ENCODE measurements at places on chromosomes 6 and 20. TPM values are rescaled to one million over a fixed set of nuclear protein-coding genes. Genes with fewer than 3 reads are reported as not detected.

DNA sequence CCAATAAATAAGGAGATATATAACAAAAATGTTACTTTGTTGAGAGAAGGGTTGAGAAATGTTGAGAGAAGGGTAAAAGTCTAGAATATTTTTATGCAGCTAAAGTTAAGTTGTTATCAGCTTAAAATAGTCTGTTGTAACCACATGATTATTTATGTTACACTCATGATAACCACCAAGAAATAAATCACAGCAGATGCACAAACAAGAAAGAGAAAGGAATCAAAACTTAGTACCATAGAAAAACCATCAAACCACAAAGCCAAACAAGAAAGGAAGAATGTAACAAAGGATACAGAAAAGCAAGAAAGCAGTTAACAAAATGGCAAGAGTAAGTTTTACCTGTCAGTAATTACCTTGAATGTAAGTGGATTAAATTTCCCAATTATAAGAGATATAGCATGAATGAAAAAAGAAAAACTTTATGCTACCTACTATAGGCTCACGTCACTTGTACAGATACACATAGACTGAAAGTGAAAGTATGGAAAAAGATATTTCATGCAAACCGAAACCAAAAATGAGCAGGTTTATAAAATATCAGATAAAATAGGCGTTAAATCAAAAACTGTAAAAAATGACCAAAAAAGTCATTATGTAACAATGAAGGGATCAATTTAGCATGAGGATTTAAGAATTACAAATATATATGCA is 93.6 kb downstream of the STXBP5 start:
- peak; percentile 63 for DNase-seq

DNA sequence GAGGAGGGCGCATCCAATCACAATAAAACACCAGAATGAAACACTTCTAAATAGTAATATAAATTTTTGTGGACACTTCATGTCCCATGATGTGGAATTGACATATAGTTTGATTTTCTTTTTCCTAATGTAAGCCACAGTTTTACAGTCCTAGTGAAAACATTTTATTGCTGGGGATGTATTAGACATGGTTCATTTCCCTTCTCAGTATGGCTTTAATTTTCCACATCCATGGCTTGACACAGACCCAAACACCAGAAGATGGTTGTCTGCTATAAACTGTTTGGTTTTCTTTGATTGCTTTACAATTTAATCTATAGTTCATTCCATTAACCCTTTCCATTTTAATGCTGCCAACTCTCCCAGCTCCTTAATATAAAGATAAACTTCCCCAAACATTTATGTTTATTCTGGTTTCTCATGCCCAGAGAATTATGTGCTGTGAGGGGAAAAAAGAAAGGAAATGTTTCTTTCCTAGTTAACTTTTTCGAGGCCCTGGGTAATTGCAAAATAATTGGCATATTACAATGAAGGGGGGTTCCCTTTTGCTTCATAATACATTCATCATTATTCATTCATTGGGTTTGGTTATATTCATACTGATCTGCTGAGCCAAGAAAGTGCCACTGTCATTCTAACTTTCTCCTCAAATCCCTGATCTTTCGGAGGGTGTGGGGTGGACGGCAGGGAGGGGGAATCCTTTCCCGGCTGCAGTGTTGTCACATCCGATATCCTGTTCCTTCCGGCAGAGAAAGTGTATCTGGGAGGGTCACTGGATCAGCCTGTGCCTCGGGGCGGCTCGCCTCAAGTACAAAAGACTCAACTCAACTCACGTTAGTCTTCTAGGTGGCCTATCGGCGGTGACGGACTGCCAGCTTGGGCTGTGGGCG is 127.6 kb upstream of the TFAP2D start:
- no peak for DNase-seq

DNA sequence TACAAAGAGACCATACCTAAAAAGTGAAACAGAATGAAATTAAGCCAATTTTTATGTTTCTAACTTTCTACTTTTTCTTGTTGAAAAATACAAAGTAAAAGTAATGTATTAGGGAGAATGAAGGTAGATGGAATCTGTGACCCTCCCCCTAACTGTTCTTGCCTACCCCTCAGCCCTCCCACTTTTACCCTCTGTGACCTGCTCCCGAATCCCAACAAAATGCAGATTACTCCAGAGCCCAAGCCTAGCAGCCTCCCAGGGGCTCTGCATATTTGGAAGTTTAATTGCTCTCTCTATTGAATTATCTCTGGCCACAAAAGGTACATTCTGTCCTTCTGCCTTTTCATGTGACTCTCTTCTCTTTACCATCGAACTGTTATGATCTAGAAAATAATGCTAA is 201.5 kb downstream of the PKHD1 start:
- DNase-seq: no peak

DNA sequence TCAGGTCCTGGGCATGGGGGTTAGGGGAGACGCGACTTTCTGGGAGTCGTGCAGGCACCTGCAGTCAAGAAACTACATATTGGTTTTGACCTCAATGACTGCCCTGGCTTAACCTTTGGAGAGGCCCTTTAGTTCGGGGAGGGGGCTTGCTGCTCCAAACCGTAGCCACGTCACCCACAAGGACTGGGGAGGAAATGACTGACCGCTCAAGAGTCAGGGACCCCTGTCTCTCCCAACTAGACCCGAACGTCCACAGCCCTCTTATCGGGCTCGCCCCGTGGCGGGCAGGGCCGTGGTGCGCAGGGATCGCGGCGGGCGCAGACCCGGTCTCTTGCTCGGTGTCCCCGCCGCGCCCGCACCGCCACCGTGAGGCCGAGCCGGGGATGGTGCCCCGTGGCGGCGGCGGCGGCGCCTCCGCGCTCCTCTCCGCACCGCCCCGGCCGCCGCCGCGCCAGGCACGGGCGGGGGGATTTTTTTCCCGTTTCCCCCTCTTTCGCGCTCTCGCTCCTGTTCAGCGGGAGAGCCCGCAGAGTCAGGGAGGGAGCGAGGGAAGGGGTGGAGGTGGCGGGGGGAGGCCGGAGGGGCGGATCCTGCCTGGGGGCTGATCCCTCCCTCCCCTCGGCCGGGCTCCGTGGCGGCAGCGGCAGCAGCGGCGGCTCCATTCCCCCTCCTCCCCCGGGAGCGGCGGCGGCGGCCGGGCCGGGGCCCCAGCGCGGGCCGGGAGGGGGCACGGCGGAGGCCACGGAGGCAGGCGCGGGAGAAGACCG is at the start of gene BRPF3:
Gene BRPF3 (plus strand): TSS at position 632 of the 767 bp plus-strand sequence. CDS start 3,579 bp downstream, outside the sequence.
- DNase-seq: peak; percentile 55

GRCh38 chr20:22944062-22944461 is 91.0 kb upstream of the SSTR4 start:
- no peak for DNase-seq

- DNase-seq: no peak
Observed at GRCh38 chr6:35519313-35520015, 6.8 kb upstream of the TULP1 start.

GRCh38 chr6:86017236-86017635 is 374.6 kb upstream of the SYNCRIP start:
- DNase-seq: no peak

DNA sequence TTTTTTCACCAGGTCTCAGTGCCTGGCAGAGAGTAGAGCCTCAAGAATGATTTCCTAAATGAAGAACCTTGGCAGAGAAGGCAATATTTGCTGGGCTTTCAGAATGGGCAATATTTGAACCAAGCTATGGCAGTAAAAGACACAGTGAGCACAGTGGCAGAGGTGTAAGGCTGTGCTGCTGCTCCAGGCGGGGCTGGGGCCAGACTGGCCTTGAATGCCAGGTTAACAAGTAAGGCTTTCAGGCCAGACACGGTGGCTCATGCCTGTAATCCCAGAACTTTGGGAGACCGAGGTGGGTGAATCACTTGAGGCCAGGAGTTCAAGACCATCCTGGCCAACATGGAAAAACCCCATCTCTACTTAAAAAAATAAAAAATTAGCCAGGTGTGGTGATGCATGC is 8.5 kb upstream of the MYL9 start:
- no peak for DNase-seq

DNA sequence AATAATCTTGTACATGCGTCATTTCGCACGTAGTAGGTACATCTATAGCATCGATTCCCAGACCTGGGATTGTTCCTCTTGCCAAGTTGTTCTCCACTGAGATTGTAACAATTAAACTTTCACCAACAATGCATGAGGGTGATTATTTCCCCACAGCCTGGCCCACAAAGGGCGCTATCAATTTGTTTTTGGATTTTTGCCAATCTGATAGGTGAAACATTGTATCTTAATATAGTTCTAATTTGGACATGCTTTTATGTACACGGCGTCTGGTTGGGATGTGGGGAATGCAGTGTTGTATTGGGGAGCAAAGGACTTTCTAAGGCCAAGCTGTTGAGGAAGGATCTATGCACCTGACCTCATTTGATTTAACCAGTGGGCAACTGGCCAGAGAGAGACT is 59.5 kb downstream of the VEGFA start:
- DNase-seq: no peak

DNA sequence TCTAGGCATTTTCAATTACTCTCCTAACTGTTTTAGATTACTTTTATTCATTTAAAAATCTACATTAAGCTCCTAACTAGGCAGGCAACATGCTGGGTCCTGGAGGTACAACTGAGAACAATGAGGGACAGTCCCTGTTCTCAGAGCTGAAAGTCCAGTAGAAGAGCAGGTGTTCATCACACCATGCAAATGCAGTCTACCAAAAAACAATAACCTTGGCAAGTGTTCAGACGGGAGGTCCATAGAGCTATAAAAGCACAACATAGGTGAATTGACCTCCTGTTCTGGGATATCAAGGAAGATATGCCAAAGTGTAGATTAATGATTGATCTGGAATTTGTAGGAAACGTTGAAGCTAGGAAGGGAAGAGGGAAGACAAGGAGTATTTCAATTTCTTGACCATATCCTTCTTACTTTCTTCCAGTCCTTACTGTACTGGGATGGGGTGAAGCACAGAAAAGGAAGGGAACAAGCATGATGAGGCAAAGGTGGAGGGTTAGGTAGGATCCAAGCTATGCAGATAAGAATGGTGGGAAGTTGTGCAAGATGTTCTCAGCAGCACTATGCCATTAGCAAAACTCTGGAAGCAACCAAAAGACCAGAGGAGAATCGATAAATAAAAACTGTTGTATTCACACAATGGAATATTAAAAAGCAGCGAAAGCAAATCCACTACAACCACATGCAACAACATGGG is 485.7 kb upstream of the JARID2 start:
- no peak for DNase-seq

- no peak for DNase-seq
Observed at GRCh38 chr20:50921803-50922501, 9.3 kb downstream of the ADNP start.

DNA sequence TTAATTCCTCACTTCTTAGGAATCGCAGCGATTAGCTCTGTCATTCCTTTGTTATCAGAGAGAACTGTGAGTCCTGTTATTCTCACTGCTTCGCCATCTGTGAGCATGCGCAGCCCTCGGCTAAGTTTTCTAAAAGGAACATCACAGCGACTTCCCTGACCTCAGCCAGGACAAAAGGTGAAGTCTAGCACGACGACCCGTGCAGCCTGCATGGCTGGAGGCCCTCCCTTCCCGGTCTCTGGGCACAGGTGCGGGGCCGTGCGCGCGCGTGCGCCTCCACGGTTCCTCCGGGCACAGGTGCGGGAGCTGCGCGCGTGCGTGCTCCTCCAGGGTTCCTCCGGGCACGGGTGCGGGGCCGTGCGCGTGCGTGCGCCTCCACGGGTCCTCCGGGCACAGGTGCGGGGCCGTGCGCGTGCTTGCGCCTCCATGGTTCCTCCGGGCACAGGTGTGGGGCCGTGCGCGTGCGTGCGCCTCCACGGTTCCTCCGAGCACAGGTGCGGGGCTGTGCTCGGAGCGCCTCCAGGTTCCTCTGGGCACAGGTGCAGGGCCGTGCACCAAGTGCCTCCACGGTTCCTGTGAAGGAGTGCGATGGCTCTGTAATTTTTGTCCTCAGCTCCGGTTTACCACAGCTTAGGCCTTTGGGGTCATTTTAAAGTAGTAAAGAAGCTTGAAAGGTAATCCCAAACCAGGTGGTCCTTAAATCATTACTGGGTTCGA is 212.3 kb downstream of the ERMARD start:
- no peak for DNase-seq

DNA sequence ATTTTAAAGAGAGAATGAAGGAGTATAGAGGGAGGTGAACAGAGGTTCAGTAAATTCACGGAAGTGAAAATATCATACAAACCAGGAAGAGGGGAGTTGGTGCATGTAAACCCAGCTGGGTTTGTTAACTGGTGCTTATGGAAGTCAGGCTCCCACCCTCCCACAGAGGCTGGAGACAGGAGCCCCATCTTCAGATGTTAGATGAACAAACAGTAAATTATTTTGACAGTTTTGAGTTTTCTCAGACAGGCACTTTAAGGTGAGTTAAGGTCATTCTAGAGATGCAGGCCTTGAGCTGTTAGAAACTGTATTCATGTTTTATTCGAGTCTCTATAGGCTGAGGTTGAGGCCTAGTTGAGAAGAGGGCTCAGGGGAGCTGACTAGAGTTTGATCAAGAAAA is 41.8 kb upstream of the FUCA2 start:
- no peak for DNase-seq

- DNase-seq: no peak
Observed at GRCh38 chr20:45962031-45962755, 9.8 kb downstream of the ZNF335 start.

DNA sequence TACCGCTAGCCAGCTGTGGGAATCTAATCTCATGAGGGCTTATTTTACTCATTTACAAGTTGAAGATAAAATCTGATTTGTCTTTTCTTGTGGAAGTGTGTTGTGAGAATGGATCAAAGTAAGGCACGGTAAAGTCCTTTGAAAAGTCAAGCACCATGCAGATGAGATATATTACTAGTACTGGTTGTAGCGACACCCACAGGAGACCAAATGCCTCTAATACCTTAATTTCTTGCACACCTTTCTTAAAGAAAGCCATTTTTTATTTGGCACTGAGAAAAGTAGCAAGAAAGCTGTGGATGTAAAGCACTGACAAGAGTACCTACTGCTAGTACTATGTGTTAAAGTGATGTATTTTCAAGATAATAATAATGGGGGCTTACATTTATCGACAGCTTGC is 191.0 kb upstream of the MMS22L start:
- no peak for DNase-seq

GRCh38 chr6:89244241-89244985 is 27.3 kb upstream of the GABRR1 start:
- no peak for DNase-seq

The TXLNB gene
- 1.2 TPM for total RNA-seq

The JARID2 gene
- 3.8 TPM for total RNA-seq

The ISM1 gene
- total RNA-seq: 0.11 TPM

The SNAP25 gene
- total RNA-seq: 0.58 TPM

The SLC22A16 gene
- not detected for total RNA-seq

All from LHCN-M2 (cell line).